Activated naive CD4-positive, alpha-beta T cell treated with anti-CD3 and anti-CD28 coated beads, Interleukin-2, amount 50 U/mL, for 72 hours (primary cell): ENCODE measurements at places on chromosomes 4 and X.

GRCh38 chr4:154877110-154877760 lies 96.2 kb downstream of the RBM46 start:
- no peak for DNase-seq

DNA sequence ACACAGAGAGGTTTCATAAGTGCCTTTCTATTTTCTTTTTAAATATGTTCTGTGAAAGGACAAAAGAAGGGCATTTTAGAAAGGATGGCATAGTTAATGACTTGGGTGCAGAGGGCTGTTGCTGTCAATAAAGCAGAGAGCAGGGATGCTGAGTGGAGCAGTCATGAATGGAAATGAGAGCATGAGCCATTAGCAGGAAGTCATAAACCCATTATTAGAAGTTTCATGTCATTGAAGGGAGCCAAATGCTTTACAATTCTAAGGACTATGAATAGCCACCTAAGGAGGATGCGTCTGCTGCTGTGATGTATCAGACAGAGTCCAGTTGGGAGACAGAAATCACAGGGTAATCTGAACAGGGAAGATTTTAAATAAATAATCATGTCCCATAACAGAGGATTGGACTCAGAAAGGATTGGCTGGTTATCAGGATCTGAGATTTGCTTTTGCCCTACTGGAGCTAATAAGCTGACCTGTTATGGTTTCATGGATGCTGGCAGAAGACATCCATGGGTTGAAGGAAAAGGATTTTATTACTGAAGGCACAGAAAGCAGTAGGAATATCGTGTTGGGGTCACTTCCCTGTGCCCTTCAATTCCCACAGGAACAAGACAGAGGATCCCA lies 47.5 kb upstream of the WDR19 start:
- DNase-seq: no peak

GRCh38 chr4:155494037-155494718 lies 117.4 kb upstream of the MAP9 start:
- DNase-seq: no peak

DNA sequence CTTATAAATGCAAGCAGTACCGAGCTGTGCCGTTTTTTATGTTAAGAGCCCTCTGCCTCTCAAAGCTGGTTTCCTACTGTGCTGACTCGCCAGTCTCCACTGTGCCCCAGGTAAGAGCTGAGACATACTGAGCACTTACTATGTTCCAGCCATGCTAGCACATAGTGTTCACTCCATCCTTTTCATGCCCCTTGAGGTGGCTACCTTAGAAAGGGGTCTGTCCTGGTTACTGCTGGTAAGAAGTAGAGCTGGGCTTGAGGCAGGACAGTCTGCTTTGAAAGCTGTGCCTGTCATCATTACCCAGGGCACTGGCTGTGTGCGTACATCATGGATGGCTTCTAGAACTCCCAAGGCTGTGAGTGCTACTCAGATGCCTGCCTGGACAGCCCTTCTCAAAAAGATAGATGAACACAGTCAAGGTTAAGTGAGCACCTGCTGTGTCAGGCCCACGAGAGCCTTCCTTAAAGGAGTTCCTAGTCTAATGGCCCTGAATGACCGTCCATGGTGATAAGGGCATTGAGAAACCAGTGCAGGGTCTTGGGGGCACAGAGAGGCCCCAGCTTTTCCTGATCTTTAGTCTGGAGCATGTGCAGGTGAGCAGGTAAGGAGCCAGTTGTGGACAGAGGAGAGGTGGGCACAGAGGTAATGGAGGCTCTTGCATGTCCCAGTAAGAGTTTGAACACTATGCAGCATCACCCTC lies 1.6 kb downstream of the STK32B start:
- no peak for DNase-seq

GRCh38 chr4:88054229-88054628 lies 46.8 kb downstream of the PKD2 start:
- DNase-seq: no peak

- DNase-seq: no peak
Observed at GRCh38 chr4:142091085-142091513, 454.7 kb downstream of the IL15 start.

DNA sequence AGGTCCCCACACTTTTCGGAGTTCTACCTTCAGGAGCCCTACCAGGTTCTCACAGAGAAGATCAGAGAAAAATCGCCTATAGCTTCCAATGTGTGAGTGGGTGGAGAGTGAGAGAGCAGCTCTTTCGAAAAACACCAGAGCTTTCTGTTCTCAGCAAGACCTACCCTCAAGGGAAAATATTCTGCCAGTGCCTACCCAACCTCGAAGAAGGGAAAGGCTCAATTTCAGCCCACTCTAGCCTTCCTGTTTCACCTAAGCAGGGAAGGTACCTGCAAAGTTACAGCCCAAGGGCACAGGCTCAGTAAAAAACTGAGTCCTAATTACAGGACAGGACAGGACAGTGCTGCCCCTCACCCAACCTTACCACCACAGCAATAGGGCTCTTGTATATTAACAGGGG lies 104.0 kb upstream of the WDR17 start:
- no peak for DNase-seq

- DNase-seq: no peak
Observed at GRCh38 chrX:150846130-150846529, 52.3 kb downstream of the CD99L2 start.

GRCh38 chr4:6334203-6334887 lies 64.7 kb downstream of the WFS1 start:
- DNase-seq: no peak

- DNase-seq: no peak
Observed at GRCh38 chr4:82930848-82931755, 30.6 kb downstream of the THAP9 start.

DNA sequence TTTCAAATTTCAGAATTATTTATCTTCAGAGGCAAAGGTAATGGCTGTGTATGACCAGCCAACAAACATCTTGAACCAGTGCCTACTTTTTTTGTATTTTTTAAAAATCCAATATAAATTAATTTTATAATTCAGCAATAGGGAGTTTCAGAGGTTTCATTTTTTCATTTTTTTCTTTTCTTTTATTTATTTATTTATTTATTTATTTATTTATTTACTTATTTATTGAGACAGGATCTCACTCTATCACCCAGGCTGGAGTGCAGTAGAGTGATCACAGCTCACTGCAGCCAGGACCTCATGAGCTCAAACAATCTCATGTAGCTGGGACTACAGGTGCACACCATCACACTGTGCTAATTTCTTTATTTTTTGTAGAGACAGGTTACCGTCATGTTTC lies 250.5 kb downstream of the TMEM47 start:
- no peak for DNase-seq

GRCh38 chr4:123833171-123833643 lies 436.6 kb downstream of the SPRY1 start:
- DNase-seq: no peak

DNA sequence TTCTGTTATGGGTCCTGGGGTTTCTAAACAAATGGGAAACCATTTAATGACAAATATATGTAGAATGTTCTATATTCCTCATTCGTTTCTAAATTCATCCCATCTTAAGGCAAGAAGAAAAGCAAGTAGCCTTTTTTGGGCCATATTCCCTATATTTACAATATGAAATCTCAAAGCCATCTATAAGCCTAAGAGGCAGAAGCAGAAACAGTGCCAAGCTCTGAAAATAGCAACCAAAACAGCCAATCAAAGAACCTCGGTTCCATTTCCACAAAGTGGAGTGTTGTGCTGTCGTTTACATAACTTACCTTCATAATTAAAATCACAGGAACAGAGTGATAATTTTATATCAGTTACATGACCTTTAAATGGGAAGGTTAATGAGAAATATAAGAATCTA lies 330.6 kb upstream of the GATB start:
- DNase-seq: no peak
